ENCODE measurements at places on chromosomes 11 and 22.
A peak's percentile ranks its signal among the peaks of the same experiment; 100 is the strongest.

GRCh38 chr22:26524870-26525269, 12.6 kb upstream of the TFIP11 start:
- H3K36me3 ChIP-seq: peaks cover 38% of the 10 kb centered on the region
- DNase-seq: no peak
- no peak overlapping the region for H3K27ac ChIP-seq
- no peak overlapping the region for H3K4me3 ChIP-seq
- H3K4me1 ChIP-seq: no peaks in the 10 kb centered on the region

DNA sequence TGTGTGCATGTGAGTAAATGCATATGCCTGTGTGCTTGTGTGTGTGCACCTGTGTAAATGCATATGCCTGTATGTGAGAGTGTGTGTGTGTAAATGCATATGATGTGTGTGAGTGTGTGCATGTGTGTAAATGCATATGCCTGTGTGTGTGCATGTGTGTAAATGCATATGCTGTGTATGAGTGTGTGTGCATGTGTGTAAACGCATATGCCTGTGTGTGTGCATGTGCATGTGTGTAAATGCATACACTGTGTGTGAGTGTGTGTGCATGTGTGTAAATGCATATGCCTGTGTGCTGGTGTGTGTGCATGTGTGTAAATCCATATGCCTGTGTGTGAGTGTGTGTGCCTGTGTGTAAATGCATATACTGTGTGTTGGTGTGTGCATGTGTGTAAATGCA, 37.8 kb downstream of the GGTLC2 start:
- H3K27ac ChIP-seq: no peak overlapping the region
- no peaks in the 10 kb centered on the region for H3K27me3 ChIP-seq
- no peaks in the 10 kb centered on the region for H3K4me1 ChIP-seq
- DNase-seq: no peak

- no peak overlapping the region for H3K4me3 ChIP-seq
- H3K4me1 ChIP-seq: peaks cover 17% of the 10 kb centered on the region
- no peaks in the 10 kb centered on the region for H3K36me3 ChIP-seq
Observed at GRCh38 chr22:40041366-40042137, 46.8 kb downstream of the FAM83F start.

DNA sequence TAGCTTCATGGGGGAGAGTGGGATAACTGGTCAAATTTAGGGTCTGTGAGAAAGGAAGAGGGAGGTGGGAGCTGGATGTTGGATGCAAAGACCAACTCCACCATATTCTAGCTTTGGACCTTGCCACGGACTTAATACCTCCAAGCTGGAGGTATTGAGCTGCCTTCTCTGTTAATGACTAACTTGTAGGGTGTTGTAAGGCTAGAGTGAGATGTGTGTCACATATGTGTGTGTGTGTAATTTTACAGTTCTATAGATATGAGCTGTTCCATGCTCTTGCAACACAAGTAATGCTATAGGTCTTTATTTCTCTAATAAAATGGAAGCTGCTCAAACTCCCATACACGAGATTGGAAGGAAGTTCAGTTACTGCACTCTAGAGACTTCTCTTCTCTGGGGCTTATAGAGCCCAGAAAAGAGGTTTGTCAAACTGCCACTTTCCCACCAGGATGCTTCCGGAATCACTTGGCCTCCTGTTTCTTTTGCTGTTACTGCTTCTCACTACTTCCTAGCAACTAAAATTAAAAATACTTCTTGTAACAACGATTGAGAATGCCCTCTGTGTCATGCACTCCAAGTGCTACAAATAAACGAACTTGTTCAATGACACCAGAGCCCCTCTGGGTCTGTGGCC, 16.0 kb upstream of the FJX1 start:
- H3K27ac ChIP-seq: no peak overlapping the region
- no peaks in the 10 kb centered on the region for H3K4me1 ChIP-seq
- DNase-seq: no peak
- H3K27me3 ChIP-seq: peaks cover 2% of the 10 kb centered on the region
- H3K36me3 ChIP-seq: no peaks in the 10 kb centered on the region

DNA sequence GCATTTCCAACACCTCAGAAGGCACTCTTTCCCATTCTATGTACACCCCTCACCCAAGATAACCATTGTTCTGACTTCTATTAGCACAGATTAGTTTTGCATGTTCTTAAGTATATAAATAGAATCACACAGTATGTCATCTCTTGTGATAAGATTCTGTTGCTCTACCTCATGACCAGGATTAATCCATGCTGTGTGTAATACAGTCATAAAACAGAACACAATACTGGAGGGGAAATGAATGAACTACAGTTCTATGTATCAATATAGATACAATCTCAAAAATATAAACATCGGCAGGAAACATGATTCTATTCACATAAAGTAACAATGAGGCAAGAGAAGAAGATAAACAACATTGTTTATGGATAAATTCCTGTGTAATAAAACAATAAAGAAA, 151.5 kb downstream of the ATG16L2 start:
- no peak for DNase-seq
- H3K4me3 ChIP-seq: no peak overlapping the region
- H3K4me1 ChIP-seq: peaks cover 18% of the 10 kb centered on the region
- H3K36me3 ChIP-seq: no peaks in the 10 kb centered on the region
- no peak overlapping the region for H3K27ac ChIP-seq

- H3K4me3 ChIP-seq: no peak overlapping the region
- H3K27ac ChIP-seq: no peak overlapping the region
- no peak for DNase-seq
- H3K27me3 ChIP-seq: peaks cover 8% of the 10 kb centered on the region
Observed at GRCh38 chr11:13666708-13667107, 1.8 kb upstream of the FAR1 start.

DNA sequence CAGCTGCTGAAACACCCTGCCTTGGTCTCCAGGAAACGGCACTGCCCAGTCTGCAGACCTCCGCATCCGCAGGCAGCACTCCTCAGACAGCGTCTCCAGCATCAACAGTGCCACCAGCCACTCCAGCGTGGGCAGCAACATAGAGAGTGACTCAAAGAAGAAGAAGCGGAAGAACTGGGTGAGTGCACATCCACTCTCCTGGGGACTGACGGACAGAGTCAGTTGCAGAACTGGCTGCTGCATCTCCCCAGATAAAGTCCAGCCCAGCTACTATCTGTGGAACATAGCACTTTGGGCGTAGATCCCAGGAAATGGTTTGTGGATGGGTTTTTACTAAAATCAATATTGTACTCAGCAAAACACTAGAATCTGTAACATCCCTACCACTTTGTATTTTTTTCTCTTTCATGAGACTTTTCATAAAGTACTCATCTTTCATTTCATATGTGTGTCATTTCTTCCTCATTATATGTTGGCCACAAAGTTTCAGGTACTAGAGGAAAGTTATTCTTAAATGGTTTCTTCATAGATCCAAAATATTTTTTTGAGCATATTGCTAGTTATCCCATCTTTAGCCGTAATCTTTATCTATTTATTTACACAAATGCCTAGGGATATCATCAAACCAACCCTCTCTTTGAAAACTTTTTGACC, 80.1 kb downstream of the DBX1 start:
- H3K36me3 ChIP-seq: no peaks in the 10 kb centered on the region
- H3K27me3 ChIP-seq: no peaks in the 10 kb centered on the region
- no peak overlapping the region for H3K27ac ChIP-seq
- H3K4me1 ChIP-seq: no peaks in the 10 kb centered on the region

- no peaks in the 10 kb centered on the region for H3K4me1 ChIP-seq
- H3K4me3 ChIP-seq: no peak overlapping the region
- no peak overlapping the region for H3K27ac ChIP-seq
- no peak for DNase-seq
- peaks cover 2% of the 10 kb centered on the region for H3K27me3 ChIP-seq
- H3K36me3 ChIP-seq: no peaks in the 10 kb centered on the region
Observed at GRCh38 chr11:4576880-4577279, 4.7 kb upstream of the OR52I2 start.

GRCh38 chr11:131909426-131910177, 539.2 kb downstream of the NTM start:
- H3K27ac ChIP-seq: no peak overlapping the region
- H3K4me3 ChIP-seq: no peak overlapping the region
- H3K36me3 ChIP-seq: no peaks in the 10 kb centered on the region
- DNase-seq: no peak

- no peaks in the 10 kb centered on the region for H3K27me3 ChIP-seq
- H3K4me1 ChIP-seq: peaks cover 37% of the 10 kb centered on the region
- peaks cover 58% of the 10 kb centered on the region for H3K36me3 ChIP-seq
- no peak overlapping the region for H3K27ac ChIP-seq
Observed at GRCh38 chr11:6721343-6721742, 38.2 kb upstream of the MRPL17 start.

GRCh38 chr11:111162305-111162704, 83.2 kb upstream of the POU2AF2 start:
- H3K4me1 ChIP-seq: no peaks in the 10 kb centered on the region
- no peaks in the 10 kb centered on the region for H3K36me3 ChIP-seq
- H3K27ac ChIP-seq: no peak overlapping the region
- no peaks in the 10 kb centered on the region for H3K27me3 ChIP-seq

- no peak for DNase-seq
- H3K27ac ChIP-seq: peak overlapping the region; percentile 80
- no peaks in the 10 kb centered on the region for H3K27me3 ChIP-seq
- no peaks in the 10 kb centered on the region for H3K36me3 ChIP-seq
- H3K4me1 ChIP-seq: peaks cover 17% of the 10 kb centered on the region
- peak overlapping the region; percentile 96 for H3K4me3 ChIP-seq
Observed at GRCh38 chr11:78138694-78139421, 568 bp downstream of the ALG8 start.

GRCh38 chr22:26887456-26887855, 230.1 kb downstream of the MIAT start:
- no peaks in the 10 kb centered on the region for H3K27me3 ChIP-seq
- H3K36me3 ChIP-seq: peaks cover 7% of the 10 kb centered on the region
- H3K4me3 ChIP-seq: no peak overlapping the region
- DNase-seq: no peak
- H3K27ac ChIP-seq: no peak overlapping the region

- no peaks in the 10 kb centered on the region for H3K27me3 ChIP-seq
- no peak for DNase-seq
- H3K4me3 ChIP-seq: no peak overlapping the region
- H3K4me1 ChIP-seq: no peaks in the 10 kb centered on the region
- no peak overlapping the region for H3K27ac ChIP-seq
- no peaks in the 10 kb centered on the region for H3K36me3 ChIP-seq
Observed at GRCh38 chr22:49571326-49571725, 256.3 kb downstream of the BRD1 start.

- no peak overlapping the region for H3K4me3 ChIP-seq
- no peaks in the 10 kb centered on the region for H3K4me1 ChIP-seq
- H3K27ac ChIP-seq: no peak overlapping the region
- no peak for DNase-seq
Observed at GRCh38 chr11:74279256-74279655, 32.2 kb downstream of the P4HA3 start.

GRCh38 chr22:35643991-35644390, 4.3 kb upstream of the APOL6 start:
- H3K27ac ChIP-seq: no peak overlapping the region
- H3K36me3 ChIP-seq: no peaks in the 10 kb centered on the region
- H3K27me3 ChIP-seq: no peaks in the 10 kb centered on the region

- DNase-seq: no peak
- no peaks in the 10 kb centered on the region for H3K36me3 ChIP-seq
- H3K27ac ChIP-seq: no peak overlapping the region
- H3K4me3 ChIP-seq: no peak overlapping the region
Observed at GRCh38 chr11:71235719-71236118, 16.7 kb downstream of the SHANK2 start.

GRCh38 chr11:113174882-113175281, 139.5 kb upstream of the TTC12 start:
- H3K27me3 ChIP-seq: peaks cover 2% of the 10 kb centered on the region
- no peak overlapping the region for H3K27ac ChIP-seq
- H3K4me1 ChIP-seq: no peaks in the 10 kb centered on the region
- H3K4me3 ChIP-seq: no peak overlapping the region
- no peak for DNase-seq
- H3K36me3 ChIP-seq: no peaks in the 10 kb centered on the region

DNA sequence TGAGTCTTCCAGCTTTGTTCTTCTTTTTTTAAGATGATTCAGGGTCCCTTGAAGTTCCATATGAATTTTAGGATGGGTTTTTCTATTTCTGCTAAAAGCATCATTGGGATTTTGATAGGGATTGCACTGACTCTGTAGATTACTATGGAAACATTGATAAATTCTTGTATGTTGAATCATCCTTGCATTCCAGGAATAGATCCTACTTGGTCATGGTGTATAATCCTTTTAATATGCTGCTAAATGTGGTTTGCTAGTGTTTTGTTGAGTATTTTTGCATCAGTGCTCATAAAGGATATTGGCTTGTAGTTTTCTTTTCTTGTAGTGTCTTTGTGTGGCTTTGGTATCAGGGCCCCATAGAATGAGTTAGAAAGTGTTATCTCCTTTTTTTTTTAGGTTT, 34.9 kb upstream of the PHOX2A start:
- H3K27ac ChIP-seq: no peak overlapping the region
- no peaks in the 10 kb centered on the region for H3K4me1 ChIP-seq

GRCh38 chr11:1648653-1649420, 19.3 kb downstream of the KRTAP5-5 start:
- no peak overlapping the region for H3K4me3 ChIP-seq
- no peak for DNase-seq
- H3K27ac ChIP-seq: no peak overlapping the region
- H3K27me3 ChIP-seq: no peaks in the 10 kb centered on the region
- no peaks in the 10 kb centered on the region for H3K36me3 ChIP-seq

DNA sequence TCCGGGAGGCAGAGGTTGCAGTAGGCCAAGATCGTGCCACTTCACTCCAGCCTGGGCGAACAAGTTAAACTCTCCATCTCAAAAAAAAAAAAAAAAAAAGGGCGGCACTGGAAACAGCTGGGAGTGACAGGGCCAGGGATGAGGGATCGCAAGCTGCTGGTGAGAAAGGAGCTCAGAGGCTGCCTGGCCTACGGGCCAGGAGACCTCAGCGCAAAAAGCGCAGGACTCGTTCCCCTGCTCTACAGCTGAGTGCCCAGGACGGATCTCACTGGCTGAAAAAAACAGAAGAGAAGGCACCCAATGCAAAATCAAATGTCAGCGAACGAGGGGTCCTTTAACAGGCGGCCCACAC, 650 bp upstream of the NUP50 start:
- peak overlapping the region; percentile 88 for H3K27ac ChIP-seq
- peaks cover 51% of the 10 kb centered on the region for H3K4me1 ChIP-seq
- peak overlapping the region; percentile 77 for H3K4me3 ChIP-seq

GRCh38 chr11:131790586-131790985, 420.2 kb downstream of the NTM start:
- no peaks in the 10 kb centered on the region for H3K36me3 ChIP-seq
- H3K27me3 ChIP-seq: no peaks in the 10 kb centered on the region
- no peak overlapping the region for H3K4me3 ChIP-seq
- no peaks in the 10 kb centered on the region for H3K4me1 ChIP-seq
- no peak for DNase-seq

Measured in CD4-positive, CD25-positive, alpha-beta regulatory T cell (primary cell).